HFFc6 (cell line): ENCODE measurements at places on chromosomes 7 and 10. TPM values are rescaled to one million over a fixed set of nuclear protein-coding genes. Genes with fewer than 3 reads are reported as not detected.
A peak's percentile ranks its signal among the peaks of the same experiment; 100 is the strongest.

GRCh38 chr10:21814866-21815265, 188.7 kb downstream of the DNAJC1 start:
- H3K27ac ChIP-seq = no peak overlapping the region
- no peaks in the 10 kb centered on the region for H3K27me3 ChIP-seq
- no peak for DNase-seq
- 0 out of 2 replicates have a peak, but pooled peaks cover 12% of the 10 kb centered on the region for H3K4me1 ChIP-seq
- H3K4me3 ChIP-seq = no peak overlapping the region
- no peaks in the 10 kb centered on the region for H3K36me3 ChIP-seq

- H3K27me3 ChIP-seq = no peaks in the 10 kb centered on the region
- peaks cover 2% of the 10 kb centered on the region; the same call in 1 of the 2 replicates for H3K36me3 ChIP-seq
- H3K4me1 ChIP-seq = peaks cover 77% of the 10 kb centered on the region
- no peak overlapping the region for H3K27ac ChIP-seq
Observed at GRCh38 chr7:29609162-29610037, 45.8 kb downstream of the PRR15 start.

DNA sequence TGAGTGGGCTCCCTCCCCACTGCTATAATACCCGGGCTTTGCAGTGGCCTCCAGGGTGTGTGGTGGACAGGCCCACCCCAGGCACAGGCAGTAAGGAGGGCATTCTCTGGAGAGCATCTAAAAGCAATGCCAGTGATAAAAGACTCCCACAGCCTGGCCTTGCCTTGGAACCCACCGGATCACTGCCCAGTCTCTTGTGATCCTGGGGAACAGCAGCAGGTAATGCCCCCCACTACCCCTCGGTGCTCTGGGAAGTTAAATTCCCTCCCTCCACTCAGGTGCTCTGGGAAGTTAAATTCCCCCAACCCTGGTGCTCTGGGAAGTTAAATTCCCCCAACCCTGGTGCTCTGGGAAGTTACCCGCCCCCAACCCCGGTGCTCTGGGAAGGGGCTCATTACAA, 565.2 kb downstream of the TCERG1L start:
- H3K36me3 ChIP-seq = peaks cover 17% of the 10 kb centered on the region
- H3K27ac ChIP-seq = no peak overlapping the region
- no peak for DNase-seq

TAS2R41 gene
- total RNA-seq = not detected in 3 replicates

GRCh38 chr10:98971464-98971863, 264.2 kb downstream of the HPSE2 start:
- H3K4me3 ChIP-seq = no peak overlapping the region
- no peak overlapping the region for H3K27ac ChIP-seq
- H3K36me3 ChIP-seq = no peaks in the 10 kb centered on the region
- H3K4me1 ChIP-seq = peaks cover 8% of the 10 kb centered on the region; the same call in 1 of the 2 replicates

GRCh38 chr7:105723572-105723971, 142.3 kb upstream of the EFCAB10 start:
- no peak overlapping the region for H3K27ac ChIP-seq
- no peaks in the 10 kb centered on the region for H3K27me3 ChIP-seq
- peaks cover 4% of the 10 kb centered on the region for H3K4me1 ChIP-seq
- H3K36me3 ChIP-seq = no peaks in the 10 kb centered on the region
- DNase-seq = no peak
- H3K4me3 ChIP-seq = no peak overlapping the region

DNA sequence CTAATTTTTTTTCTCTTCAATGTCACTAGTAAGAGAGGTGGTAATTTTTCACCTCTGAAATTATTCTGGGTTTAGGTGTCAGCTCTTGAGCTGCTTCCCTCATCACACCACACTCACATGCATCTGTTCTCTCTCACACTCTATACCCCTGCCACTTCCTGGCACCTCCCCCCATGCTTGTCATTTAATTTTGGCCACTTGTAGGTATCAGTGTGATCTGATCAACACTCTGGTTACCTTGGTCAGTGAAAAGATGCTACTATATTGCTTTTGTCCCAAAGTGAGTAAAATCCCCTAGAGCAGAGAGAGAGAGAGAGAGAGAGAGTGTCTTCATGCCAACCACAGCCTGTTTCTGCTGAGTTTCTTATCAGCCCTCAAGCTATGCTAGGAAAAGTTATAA, 42.5 kb downstream of the STK17A start:
- H3K4me3 ChIP-seq = no peak overlapping the region; the same call in 1 of the 2 replicates
- peaks cover 2% of the 10 kb centered on the region for H3K27me3 ChIP-seq
- H3K36me3 ChIP-seq = peaks cover 62% of the 10 kb centered on the region
- peaks cover 74% of the 10 kb centered on the region for H3K4me1 ChIP-seq

- H3K4me1 ChIP-seq = peaks cover 31% of the 10 kb centered on the region
- DNase-seq = peak; percentile 98
- H3K36me3 ChIP-seq = peaks cover 23% of the 10 kb centered on the region
- H3K27me3 ChIP-seq = peaks cover 7% of the 10 kb centered on the region
- H3K4me3 ChIP-seq = peak overlapping the region; percentile 84
Observed at GRCh38 chr7:74097937-74098614, 14.5 kb downstream of the LIMK1 start.

DNA sequence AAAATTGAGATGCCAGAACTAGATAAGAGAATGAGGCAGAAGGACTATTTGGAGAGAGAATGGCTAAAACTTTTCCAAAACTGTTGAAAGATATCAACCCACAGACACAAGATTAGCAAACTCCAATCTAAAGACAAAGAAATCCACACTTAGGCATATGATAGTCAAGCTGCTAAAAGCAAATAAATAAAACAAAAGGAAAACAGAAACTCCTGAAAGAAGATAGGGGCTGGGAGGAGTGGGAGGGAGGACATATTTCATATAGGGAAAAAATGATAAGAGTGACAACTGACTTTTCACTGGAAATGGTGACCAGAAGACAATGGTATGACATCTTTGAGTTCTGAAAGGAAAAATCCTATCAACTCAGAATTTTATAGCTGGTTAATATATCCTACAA, 105.4 kb upstream of the ADO start:
- DNase-seq = no peak
- peaks cover 7% of the 10 kb centered on the region for H3K27me3 ChIP-seq
- H3K4me1 ChIP-seq = no peaks in the 10 kb centered on the region
- no peak overlapping the region for H3K27ac ChIP-seq

DNA sequence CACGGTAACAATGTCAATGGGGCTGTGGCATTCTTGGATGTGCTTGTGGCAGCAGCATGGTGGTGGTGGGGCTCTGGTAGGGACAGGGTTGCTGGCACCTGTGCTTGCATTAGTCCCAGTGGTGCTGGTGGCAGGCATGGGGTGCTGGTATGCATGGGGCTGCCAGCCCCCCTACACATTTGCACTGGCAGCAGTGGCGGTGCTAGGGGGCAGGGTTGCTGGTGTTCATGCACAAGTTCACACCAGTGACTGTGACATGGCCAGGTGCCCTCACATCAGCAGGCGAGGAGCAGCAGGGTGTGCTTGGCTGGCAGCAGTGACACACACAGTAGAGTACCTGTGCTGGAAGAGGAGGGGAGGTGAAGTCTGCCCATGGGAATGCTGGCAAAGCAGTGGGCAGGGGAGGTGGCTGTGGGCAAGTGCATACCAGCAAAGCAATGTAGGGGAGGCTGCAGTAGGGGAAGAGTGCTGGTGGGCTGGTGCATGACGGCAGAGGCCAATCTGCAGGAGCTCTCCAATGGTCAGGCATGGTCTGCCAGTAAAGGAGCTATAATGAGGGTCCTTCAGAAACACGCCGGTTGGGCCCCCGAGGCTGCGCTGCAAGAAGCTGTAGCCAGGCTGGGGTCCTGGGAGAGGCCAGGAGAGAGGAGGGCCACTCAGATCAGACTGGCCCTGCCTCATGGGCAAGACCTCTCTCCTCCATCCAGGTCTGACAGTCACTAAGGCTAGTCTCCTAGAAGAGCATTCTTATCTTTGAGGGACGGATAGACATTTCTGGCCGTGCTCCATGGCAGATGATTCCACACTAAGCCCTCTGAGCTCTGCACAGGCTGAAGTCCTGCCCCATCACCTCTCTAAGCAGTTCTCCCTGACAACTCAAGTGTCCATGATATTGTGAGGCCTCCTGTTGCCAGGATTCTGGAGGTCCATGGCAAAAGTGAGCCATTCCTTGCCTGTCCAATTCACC, 406.4 kb downstream of the SEMA3D start:
- H3K27me3 ChIP-seq = no peaks in the 10 kb centered on the region
- no peak overlapping the region for H3K27ac ChIP-seq
- H3K4me3 ChIP-seq = no peak overlapping the region
- peaks cover 11% of the 10 kb centered on the region for H3K4me1 ChIP-seq

HEPACAM2 gene
- total RNA-seq = not detected in 2 replicates

FAM25G gene
- not detected in 2 replicates for total RNA-seq
